ENCODE measurements at places on chromosomes 7 and 10. TPM values are rescaled to one million over a fixed set of nuclear protein-coding genes. Genes with fewer than 3 reads are reported as not detected.

Gene TAS2R4
- total RNA-seq, result 1.9 TPM

Gene LRMDA
- 18.3 TPM for total RNA-seq

Gene LIMK1
- total RNA-seq, result 39.1 TPM

Gene TSPAN12
- 25.8 TPM for total RNA-seq

Gene AMPH
- total RNA-seq, result 0.10 TPM

Gene NUTM2B
- total RNA-seq, result 0.33 TPM

Gene NUTM2A
- 0.48 TPM for total RNA-seq

Gene GIMAP1
- total RNA-seq, result 14.4 TPM

Gene OR2A5
- not detected for total RNA-seq

Gene TAF6
- 41.2 TPM for total RNA-seq

Gene NUTM2E
- total RNA-seq, result 0.38 TPM

Gene GPR85
- 2.8 TPM for total RNA-seq

Gene ANKRD30A
- not detected for total RNA-seq

Gene SPAG6
- total RNA-seq, result not detected

Gene UTF1
- not detected for total RNA-seq

Gene POU6F2
- total RNA-seq, result not detected

Gene MCM10
- total RNA-seq, result 5.6 TPM

Gene EBLN1
- total RNA-seq, result not detected

All from vein endothelial cell (primary cell).